AG09309 (cell line): ENCODE measurements at places on chromosomes 4 and X.

DNA sequence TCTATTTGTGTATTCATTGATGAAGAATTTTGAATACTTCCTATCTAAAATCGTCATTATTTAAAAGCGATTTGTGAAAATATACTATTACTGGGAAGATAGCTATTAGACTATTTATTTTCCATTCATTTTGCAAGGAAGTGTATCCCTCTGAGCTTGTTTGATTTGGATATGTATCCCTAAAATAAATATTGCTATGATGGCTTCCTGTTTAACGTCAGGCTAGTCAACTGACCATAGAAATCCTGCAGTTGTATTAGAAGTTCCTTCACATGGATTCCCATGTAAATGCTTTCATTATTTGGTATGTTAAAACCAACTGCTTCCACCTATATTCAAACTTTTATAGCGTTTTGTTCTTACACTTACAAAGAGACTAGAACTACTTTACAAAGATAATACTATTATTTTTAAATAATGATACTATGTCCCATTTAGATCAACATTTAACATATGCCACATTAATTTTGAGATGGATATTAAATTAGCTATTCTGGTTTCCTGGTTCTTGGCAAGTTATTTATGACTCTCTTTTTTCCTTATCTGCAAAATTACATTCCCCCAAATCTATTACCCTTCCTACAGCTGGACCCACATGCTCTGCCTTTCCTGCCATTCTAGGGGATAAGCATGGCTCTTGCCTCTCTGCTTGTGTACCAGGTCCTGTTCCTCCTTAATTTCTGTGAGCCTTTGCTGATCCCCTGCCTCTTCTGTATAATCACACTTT, 26.7 kb upstream of the PDE5A start:
- no peak for DNase-seq

DNA sequence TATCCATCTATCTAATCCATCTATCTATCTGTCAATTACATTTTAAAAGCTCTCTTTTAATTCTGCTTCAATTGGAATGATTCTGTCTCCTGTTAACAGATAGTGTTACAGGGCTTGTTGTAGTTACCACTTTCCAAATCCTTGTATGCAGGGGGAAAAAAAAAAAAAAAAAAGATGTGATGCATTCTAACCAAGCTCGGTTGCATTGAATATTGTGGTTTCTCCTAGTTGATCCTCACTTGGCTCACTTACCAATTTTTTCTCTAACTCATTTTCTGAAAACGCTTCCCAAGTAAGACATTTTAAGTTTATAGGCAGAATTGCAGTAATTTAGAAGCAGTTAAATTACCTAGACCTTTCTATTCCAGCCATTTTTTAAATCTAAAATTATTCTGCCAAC, 327.9 kb upstream of the PITX2 start:
- no peak for DNase-seq

- DNase-seq: no peak
Observed at GRCh38 chr4:100566396-100566795, 48.6 kb upstream of the EMCN start.

- DNase-seq: no peak
Observed at GRCh38 chr4:6384541-6384940, 87.9 kb downstream of the PPP2R2C start.

GRCh38 chrX:13074297-13075262, 30.2 kb upstream of the FAM9C start:
- DNase-seq: no peak

DNA sequence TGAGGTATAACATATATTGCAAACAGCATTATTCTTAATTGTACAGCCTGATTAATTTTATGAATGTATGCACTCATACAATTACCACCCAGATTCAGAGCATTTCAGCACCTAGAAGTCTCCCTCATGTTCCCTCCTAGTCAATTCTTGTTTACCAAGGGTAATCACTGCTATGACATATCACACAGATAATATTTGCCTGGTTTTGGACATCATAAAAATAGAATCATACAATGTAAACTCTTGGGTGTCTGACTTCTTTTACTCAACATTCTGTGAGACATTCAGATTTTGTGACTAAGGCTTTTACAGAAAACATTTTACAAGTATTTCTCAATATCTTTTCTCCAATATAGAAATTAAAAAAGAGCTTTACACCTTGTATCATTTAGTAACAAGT, 66.9 kb downstream of the PTPN13 start:
- DNase-seq: no peak

- DNase-seq: no peak
Observed at GRCh38 chrX:10811111-10811510, 190.7 kb upstream of the MID1 start.

GRCh38 chr4:188428935-188429334, 289.7 kb downstream of the TRIML1 start:
- DNase-seq: no peak

DNA sequence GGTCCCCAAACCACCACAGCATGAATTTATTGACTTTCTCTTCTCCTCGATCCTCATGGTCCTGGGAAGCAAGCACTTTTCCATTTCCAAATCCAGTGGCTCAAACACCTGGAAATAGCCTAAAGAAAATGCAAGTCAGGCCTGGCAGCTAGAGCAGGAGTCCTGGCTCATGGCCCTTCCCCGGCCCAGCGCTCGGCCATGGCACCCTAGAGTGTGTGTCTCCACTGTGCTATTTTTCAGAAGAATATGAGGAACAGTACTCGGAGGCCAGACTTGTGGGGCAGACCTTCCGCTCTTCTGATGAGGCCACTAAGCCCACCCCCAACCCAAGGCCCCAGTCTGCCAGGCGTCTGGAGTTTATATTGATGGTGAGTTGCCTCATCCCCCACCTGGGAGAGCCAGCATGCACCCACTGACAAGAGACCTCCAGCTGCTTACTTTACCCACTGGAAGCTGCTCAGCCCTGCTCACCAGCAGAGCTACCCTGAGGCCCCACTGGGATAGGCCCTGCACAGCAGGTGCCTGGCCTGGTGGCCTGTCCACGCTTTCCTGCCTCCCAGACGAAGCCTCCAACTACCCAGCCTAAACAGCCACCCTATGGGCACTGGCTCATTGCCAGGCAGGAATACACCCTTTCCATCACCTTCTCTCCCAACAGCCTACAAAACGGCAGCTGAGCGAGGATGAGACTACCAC, 2.3 kb upstream of the RTL5 start:
- no peak for DNase-seq

DNA sequence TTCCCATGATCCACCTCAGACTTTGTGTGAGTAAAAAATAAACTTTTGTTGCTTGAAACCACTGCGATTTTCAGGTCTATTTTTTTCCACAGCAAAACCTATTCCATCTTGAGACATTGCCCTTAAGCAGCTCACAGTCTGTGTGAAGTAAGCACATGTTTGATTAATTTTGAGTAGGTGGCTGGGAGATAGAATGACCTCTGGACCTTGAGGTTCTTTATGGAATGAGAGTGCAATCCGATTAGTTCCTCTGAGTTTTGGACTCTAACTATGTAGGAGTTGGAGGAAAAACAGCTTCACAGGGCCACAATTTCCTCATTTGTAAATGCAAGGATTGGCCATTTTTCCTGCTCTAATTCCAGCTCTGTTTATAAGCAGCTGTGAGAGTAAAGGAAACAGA, 234.1 kb upstream of the IGFBP7 start:
- no peak for DNase-seq

DNA sequence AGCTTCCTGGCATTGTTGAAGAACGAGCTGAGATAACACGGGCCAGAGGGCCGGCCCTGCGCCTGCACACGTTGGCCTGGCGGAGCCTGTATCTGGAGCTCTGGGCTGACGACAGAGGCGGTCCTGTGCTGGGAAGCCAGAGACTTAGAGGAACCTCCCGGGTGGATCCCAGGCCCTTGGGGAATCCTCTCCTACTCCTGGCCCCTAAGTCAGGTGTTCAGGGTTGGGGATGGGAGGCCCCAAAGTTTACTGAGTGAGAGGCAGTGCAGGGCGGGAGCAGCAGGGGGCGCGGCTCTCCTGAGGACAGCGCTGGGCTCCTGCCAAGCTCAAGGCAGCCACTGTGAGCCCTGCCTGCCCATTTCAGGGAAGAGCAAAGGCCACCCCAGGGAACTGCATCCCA, 2.5 kb upstream of the HTRA3 start:
- DNase-seq: no peak

DNA sequence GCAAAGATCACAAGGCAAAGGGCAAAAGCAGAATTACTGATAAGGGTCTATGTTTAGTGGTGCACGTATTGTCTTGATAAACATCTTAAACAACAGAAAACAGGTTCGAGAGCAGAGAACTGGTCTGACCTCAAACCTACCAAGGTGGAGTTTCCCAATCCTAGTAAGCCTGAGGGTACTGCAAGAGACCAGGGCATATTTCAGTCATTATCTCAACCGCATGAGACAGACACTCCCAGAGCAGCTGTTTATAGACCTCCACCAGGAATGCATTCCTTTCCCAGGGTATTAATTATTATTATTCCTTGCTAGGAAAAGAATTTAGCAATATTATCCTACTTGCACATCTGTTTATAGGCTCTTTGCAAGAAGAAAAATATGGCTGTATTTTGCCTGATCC, 51.5 kb downstream of the NPNT start:
- DNase-seq: no peak

GRCh38 chr4:113003841-113004240, 45.6 kb upstream of the ANK2 start:
- no peak for DNase-seq

GRCh38 chr4:818106-818921, 7.6 kb downstream of the CPLX1 start:
- DNase-seq: no peak

- DNase-seq: no peak
Observed at GRCh38 chr4:8117278-8117682, 41.3 kb downstream of the ABLIM2 start.

DNA sequence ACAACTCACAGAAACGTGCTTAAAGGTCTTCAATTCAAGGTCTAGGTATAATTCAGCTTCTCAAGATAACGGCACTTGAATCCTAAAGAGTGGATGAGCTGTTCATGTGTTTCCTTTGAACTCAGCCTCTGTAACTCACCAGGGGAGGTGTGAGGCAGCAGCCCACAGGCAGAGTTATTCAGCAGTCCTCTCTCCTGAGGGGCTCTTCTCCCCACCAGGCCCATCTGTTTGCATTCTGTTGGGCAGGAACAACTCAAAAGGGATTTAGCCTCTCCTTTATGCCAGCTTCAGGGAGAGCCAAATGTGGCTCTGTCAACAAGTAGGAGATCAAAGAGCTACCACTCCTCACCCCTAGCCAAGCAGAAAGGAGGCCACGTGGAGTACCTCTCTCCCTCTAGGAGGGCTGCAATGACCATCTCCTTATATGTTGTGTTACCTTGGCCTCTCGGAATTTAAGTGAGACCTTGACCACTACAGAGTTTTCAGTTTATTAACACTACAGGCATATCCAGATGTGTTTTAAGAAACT, 151.2 kb downstream of the SPATA18 start:
- DNase-seq: no peak

- DNase-seq: no peak
Observed at GRCh38 chrX:153648358-153649177, 1.6 kb downstream of the DUSP9 start.

GRCh38 chr4:156322592-156322991, 368.9 kb upstream of the CTSO start:
- DNase-seq: peak; percentile 67

DNA sequence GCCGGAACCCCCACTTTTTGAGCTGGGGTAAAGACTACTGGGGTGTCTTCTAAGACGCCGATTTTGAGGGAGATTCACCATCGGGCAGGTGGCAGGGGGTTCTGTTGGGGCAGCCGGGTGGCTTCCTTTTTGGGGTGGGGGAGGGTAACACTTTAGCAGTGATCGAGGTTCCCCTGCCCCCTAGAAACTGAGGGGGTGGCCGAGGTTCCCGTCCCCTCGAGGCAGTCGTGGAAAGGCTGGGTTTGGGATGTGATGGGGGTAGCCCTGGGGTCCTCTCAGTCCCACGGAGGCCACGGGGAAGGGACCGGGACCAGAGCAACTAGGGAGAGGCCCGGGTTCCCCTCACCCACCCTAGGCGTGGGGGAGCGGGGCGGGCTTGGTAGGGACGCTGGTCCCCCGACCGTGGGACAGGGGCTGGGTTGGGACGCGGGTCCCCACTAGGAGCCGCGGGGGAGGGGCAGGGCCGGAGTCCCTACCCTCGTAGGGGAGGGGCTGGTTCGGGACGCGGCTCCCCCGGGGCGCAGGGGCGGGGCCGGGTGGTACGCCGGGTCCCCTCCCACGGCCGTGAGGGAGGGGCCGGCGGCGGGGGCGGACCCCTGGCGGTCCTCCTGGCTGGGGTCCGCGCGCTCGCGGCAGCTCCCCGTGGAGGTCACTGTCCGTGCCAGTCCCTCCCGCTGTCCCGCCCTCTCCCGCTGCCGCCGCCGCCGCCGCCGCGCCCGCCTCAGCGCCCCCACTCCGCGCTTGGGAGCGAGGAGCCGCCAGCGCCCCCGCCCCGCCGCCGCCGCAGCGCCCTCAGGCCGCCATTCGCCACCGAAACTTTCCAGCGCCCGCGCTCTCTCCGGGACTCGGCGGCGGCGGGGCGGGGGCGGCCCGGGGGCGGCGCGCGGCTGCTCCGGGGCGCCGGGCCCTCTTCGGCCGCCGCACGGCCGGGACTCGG, at the start of gene TBL1X:
Gene TBL1X (plus strand): TSS at position 624 of the 937 bp plus-strand sequence. CDS start 188,529 bp downstream, outside the sequence.
- no peak for DNase-seq

- no peak for DNase-seq
Observed at GRCh38 chrX:120090208-120090607, 12.7 kb upstream of the RHOXF2B start.

DNA sequence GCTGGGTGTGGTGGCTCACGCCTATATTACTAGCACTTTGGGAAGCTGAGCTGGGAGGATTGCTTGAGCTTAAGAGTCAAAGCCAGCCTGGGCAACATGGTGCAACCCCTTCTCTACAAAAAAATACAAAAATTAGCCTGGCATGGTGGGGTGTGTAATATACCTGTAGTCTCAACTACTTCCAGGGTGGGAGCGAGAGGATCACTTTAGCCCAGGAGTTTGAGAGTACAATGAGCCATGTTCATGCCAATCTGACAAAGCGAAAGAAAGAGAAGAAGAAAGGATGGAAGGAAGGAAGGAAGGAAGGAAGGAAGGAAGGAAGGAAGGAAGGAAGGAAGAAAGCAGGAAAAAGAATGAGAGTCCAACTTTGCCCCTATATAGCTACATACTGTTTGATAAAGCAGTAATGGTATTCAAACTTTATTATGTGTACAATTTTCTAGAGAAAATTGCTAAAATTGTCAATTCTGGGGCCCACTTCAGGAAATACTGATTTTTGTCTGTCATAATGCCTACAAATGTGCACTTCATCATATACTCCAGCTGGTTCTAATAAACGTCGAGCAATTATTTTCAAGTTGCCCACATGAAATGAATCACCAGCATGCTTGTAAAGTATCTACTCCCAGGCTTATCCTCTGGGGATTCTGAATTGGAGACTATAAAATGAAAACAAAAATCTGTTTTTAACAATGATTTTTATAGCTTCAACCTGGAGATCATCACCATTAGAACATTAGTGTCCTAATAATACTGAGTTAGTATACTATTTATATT, 132.3 kb downstream of the NDST4 start:
- no peak for DNase-seq

- DNase-seq: no peak
Observed at GRCh38 chrX:134020910-134021309, 35.5 kb upstream of the GPC3 start.
